ENCODE measurements at places on chromosomes 11 and 22.

GRCh38 chr11:100442017-100442416 lies 245.1 kb upstream of the ARHGAP42 start:
- no peak for DNase-seq

- DNase-seq: no peak
Measured at GRCh38 chr11:121889931-121890330, 226.1 kb downstream of the BLID start.

DNA sequence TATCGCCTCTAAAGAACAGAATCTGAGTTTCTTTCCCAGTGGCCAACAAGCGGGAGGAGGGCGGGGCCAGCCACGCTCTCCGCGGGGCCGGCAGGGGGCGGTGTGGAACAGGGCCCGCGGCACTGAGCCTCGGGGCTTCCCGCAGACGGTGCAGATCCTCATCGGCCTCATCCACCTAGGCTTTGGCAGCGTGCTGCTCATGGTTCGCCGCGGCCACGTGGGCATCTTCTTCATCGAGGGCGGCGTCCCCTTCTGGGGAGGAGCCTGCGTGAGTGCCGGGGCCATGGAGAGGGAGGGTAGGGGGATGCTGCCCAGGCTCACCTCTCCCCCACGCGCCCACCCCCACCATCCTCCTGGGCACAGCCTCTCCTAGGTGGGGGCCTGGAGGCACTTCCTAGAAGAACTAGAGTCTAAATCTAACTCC lies 10.7 kb downstream of the MS4A15 start:
- no peak for DNase-seq

GRCh38 chr11:126357055-126357962 lies 1.8 kb downstream of the ST3GAL4 start:
- no peak for DNase-seq

- DNase-seq: no peak
Measured at GRCh38 chr22:46129390-46130041, 20.8 kb upstream of the PPARA start.

GRCh38 chr22:43723816-43724215 lies 88.3 kb downstream of the EFCAB6 start:
- no peak for DNase-seq

- DNase-seq: no peak
Measured at GRCh38 chr11:45483416-45483815, 182.0 kb downstream of the CHST1 start.

GRCh38 chr11:47087801-47088200 lies 88.9 kb downstream of the ARFGAP2 start:
- DNase-seq: no peak

DNA sequence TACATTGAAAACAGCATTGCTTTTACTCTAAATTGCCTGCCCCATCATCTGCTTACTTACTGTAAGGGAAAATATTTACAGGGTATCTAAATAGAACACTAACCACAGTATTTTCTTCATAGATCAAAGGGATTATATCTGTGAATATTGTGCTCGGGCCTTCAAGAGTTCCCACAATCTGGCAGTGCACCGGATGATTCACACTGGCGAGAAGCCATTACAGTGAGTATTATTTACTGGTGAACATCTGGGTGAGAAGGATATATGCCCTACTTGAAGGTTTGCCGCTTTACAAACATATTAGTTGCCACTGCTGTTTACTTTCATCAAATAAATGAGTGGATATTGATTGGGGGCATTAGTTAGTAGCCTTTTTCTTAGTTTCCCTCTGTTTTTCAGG lies 5.9 kb upstream of the CNTF start:
- no peak for DNase-seq

DNA sequence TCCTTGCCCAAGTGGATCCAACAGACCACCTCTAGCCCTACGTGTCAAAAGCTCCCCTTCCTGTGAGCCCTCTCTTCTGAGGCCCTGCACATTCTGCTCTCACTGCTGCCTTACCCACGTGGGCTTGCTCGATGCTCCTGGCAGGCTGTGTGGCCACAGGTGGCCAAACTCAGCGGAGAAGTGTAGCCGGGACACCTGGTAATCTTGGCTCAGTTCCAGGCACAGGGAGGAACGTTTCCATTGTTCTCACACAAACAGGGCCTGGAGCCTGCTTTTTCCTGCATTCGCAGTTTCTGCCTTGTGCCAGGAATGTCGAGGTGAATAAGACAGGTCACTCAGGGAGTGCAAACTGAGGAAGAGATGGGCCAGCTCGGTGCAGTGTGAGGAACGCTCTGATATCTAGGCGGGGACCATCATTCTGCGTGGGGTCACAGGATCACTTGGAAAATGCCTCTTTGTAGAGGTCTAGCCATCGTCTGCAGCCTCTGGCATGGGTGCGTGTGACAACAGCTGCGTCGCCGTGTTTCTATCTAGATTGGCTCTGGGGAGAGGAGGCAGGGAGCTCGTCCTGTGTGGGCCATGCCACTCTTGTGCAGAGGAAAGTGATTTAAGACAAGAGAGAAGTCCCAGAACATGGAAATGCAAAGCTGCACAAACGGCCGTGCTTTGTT lies 127.6 kb upstream of the PARVA start:
- DNase-seq: peak; percentile 93

GRCh38 chr22:35523167-35523947 lies 17.3 kb upstream of the RASD2 start:
- DNase-seq: no peak

- DNase-seq: no peak
Measured at GRCh38 chr11:82995754-82996398, 75.8 kb downstream of the RAB30 start.

- DNase-seq: no peak
Measured at GRCh38 chr22:41927813-41928212, 1.2 kb upstream of the TNFRSF13C start.

GRCh38 chr11:76669901-76670484 lies 554 bp downstream of the LRRC32 start:
- DNase-seq: no peak

GRCh38 chr11:122743949-122744348 lies 88.4 kb downstream of the UBASH3B start:
- no peak for DNase-seq

- no peak for DNase-seq
Measured at GRCh38 chr22:41641854-41642253, 20.8 kb downstream of the XRCC6 start.
